ENCODE measurements at places on chromosomes 5 and 9. TPM values are rescaled to one million over a fixed set of nuclear protein-coding genes. Genes with fewer than 3 reads are reported as not detected.

The RFK gene
- total RNA-seq = 12.7 TPM

The SLCO6A1 gene
- total RNA-seq = not detected

The NXNL2 gene
- not detected for total RNA-seq

DNA sequence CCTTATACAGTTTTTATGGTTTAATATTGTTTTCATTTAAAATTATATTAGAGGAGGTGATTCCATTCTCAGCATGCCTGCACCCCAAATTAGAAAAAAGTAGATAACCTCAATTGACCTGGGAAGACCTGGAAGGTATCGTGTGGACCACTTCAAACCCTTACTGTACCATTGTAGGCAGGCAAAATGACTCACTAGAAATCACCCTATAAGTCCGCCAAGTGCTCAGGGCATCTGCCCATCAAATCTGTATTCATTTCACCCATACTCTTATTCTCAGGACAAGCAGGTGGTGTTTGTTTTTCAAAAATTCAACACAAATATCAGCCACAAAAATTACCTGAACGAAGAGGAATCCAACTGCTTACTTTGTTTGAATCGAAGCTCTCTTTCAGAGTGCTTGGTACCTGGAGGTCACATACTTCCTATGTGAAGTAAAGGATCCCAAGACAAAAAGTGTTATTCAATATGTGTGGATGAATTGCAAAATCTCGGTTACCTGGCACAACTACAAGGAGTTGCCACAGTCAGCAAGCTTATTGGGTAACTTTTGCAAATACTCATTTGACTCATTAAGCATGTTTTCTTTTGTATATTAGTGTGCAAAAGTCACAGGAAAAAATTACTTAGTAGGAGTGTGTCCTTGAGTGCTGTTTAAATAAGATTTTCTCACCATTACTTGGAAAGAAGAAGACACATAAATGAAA lies 216.2 kb downstream of the ENC1 start:
- no peak for DNase-seq

GRCh38 chr5:54738118-54738972 lies 220.8 kb downstream of the SNX18 start:
- DNase-seq = no peak

DNA sequence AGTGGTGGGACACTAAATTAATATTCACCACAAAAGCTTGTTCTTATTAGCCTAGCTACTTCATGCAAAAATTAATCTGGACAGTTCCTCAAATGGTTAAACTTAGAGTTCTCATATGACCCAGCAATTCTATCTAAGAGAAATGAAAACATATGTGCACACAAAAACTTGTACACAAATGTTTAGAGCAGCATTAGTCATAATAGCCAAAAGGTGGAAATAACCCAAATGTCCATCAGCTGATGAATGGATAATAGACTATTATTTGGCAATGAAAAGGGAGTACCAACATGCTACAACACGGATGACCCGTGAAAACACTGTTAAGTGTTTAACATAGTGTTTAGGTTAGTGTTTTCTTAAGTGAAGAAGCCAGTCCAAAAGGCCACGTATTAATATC lies 32.8 kb upstream of the TNIP1 start:
- no peak for DNase-seq

GRCh38 chr9:7212101-7212500 lies 454.3 kb downstream of the KDM4C start:
- no peak for DNase-seq

GRCh38 chr9:35793461-35793860 lies 2.1 kb downstream of the NPR2 start:
- DNase-seq = no peak

DNA sequence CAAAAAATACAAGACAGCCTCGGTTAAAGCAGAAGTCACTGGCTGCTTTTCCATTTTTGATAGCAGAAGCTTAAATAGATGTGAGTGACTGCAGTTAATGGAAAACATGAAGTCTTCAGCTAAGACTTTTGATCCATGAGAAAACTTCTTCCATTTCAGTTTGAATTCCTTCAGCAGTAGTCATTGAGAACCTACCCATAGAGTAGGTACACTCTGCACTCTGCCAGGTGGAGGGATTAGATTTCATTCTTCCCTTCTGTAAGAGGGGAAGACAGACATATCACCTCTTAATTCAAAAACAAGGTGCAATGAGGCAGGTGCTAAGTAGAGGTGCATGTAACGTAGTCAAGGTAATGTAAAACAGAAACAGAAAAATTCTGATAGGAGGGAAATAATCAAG lies 26.7 kb upstream of the XPA start:
- DNase-seq = no peak

DNA sequence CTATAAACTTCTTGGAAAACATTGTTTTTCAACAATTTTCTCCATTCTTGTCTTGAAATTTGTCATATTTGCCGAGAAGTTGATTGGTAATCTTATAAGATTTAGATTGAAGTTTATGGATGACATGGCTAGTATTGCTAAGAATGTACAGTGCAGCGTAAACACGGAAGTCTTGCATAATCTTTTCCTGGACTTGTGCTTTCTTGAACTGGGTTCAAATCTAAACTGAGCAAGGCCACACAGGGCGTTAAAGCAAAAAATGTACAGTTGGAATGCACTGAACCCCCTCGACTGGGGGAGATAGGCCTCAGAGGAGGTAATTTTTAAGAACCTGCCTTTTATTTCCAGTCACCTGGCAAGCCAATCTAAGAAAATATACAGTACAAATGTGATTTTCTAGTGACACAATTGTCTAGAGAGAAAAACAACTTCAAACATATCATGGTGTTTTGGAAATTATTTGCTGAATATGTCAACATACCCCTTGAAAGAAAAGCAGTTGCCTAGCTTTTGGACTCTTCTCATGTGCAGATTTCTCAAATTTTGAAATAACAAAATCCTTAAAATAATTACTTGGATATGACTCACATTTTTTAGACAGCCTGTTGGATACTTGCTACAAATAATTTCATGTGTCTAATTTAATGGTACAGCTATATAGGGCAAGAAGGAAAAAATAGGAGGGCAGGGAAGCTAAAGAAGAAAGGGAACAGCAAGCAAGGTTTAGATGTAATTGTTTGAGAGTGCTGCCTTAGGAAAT lies 18.5 kb upstream of the GAS1 start:
- no peak for DNase-seq

GRCh38 chr9:115880221-115880885 lies 273.2 kb upstream of the PAPPA start:
- no peak for DNase-seq
